ENCODE measurements at places on chromosomes 11 and 22.

DNA sequence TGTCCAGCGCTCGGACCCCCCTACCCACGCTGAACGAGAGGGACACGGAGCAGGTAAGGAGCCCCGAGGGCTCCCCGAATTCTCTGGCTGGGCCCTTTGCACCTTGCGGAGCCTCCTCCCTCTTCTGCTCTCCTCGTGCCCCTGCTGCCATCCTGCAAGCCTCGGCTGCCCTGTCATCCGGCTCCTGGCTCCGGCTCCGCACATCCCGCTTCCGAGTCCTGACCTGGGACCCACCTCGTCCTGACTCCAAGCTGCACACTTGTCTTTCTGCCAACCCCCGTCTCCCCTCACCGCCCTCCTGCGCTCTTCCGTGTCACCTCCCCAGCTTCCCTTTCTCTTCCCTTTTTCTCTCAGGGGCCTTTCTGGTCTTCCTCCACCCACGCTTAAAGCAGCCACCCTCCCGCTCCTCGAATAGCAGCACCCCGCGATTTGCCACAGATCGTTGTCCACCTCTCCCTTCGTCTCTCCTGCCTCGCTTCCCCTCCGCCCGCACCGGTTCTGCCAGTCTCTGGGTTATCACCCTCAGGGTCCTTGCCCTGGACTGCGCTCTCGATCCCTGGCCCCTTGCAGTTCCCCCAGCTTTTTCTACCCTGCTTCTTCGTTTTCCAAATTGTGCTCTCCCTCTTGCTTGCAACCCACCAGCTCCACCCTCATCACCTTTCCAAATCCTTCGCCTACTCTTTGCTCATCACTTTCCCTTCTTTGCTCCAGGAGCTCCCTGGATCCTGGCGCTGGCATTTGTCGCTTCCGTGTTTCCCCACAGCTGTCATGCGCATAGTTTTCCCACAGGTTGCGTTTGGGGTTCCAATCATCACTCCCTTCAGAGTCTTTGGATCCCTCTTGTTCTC, 822 bp downstream of the MARK2 start:
- peak; percentile 58 for DNase-seq

GRCh38 chr11:16356057-16356760, at the start of gene SOX6:
Gene SOX6, minus strand, starts transcription at chr11:16356546. Its CDS starts 15,298 bp downstream, at chr11:16341248.
- no peak for DNase-seq

DNA sequence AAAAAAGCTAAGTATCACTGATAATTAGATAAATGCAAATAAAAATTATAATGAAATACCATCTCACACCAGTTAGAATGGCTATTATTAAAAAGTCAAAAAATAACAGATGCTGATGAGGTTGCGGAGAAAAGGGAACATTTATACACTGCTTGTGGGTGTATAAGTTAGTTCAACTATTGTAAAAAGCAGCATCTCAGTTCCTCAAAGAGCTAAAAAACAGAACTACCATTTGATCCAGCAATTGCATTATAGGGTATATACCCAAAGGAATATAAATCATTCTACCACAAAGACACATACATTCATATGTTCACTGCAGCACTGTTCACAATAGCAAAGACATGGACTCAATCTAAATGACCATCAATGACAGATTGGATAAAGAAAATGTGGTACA, 120.3 kb upstream of the ZBED5 start:
- no peak for DNase-seq

- peak; percentile 12 for DNase-seq
These were observed 219.4 kb upstream of the RAG2 start for GRCh38 chr11:36817336-36817965.

All from OCI-M1 (cell line).